ENCODE measurements at places on chromosomes 4 and X.
A peak's percentile ranks its signal among the peaks of the same experiment; 100 is the strongest.

DNA sequence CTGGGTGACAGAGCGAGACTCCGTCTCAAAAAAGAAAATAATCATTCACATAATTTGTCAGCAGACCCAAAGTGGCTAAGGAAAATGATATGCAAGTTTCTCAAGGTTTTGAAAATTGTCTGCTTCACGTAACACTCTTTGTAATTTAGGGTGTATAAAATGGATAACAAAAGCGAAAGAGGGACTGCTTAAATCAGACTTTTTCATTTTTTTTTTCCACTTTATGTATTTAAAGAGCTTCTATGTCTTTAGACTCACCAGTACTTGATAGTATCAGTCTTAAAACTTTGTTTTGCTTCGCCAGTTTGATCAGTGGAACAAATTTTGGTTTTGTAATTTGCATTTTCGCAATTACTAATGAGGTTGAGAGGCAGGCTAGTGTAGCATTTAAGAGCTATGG lies 34.6 kb downstream of the USP9X start:
- no peak for DNase-seq

- no peak for DNase-seq
Measured at GRCh38 chr4:137209240-137209639, 323.1 kb downstream of the PCDH18 start.

DNA sequence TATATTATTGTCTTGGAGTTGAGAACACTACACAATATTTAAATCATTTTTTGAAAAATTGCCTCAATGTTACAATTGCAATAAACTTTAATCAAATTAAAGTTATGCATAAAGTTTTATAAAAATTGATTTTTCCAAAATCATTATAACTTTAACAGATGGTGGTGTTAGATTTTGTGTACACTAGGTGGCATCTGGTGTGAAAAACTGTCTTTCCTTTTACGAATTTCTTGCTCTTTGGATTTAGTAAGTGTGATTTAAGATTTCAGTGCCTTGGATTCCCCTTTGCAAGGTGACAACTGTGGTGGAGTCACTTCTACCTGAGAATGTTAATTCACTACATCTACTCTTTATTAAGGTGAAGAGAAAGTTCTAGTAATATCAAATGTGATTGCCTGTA lies 91.6 kb downstream of the AREG start:
- peak; percentile 46 for DNase-seq

DNA sequence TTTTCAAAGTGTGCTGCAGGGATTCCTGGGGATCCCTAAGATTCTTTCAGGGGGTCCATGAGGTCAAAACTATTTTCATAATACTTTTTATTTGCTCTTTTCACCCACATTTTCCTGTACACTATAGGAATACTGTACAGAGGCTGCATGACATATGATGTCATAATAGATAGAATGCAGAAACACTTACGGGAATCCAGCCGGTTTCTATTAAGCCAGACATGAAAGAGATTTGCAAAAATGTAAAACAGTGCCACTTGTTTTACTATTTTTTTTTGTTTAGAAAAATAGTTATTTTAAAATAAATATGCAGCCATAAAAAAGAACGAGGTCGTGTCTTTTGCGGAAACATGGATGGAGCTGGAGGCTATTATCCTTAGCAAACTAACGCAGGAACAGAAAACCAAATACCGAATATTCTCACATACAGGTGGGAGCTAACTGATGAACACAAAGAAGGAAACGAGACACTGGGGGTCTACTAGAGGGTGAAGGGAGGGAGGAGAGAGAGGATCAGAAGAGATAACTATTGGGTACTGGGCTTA lies 5.0 kb downstream of the ZFX start:
- no peak for DNase-seq

DNA sequence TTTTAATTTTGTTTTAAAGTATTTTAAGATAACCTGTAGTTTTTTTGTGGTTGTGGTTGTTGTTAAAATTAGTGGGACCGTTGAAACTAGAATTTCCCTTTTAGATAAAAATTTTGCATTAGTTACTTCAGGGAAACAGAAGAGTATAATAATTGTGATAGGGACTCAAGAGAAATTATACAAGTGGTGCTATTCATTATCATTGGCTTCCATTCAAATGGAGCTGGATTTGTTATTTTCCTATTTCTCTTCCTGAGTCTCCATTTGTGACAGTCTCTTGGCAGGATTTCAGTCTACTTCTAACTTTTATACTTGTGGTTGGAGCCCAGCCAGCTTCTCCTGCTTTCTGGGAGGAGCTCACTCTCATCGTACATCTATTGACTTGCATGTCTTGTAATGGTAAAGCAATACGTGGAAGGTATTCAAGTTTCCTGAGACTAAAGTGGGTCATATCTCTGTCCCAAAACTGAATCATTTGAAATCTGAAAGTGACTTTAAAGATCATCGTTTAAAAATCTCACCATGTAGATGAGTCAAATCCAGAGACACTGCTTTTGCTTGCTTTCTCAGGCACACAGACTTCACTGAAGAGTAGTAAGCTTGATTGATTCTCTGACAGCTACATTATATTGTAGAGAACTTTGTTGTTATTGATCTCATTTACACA lies 155.8 kb downstream of the RPA4 start:
- DNase-seq: peak; percentile 47

GRCh38 chrX:82945332-82945731 lies 562.8 kb upstream of the POU3F4 start:
- no peak for DNase-seq

- DNase-seq: peak; percentile 67
Measured at GRCh38 chr4:141636771-141637460, 533 bp downstream of the IL15 start.

DNA sequence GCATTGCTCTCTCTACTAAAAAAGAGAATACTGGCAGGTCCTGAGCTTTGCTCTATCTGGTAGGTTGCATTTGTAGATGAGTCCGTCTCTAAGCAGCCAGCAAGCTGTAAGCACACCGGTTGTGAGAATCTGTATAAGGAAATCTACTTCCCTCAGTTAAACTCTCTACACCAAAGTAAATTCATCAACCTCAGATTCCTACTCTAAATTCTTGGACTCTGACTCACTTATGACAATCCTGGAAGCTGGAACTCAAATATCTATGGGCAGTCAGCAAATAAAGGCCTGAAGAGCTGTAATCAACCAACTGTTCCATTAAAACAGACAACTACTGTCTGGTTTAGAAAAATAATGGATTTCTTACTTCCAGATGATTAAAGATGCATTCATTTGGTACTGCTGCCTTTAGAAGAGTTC lies 37.9 kb downstream of the FAT1 start:
- DNase-seq: peak; percentile 89

GRCh38 chr4:8287343-8288280 lies 18.1 kb downstream of the HTRA3 start:
- no peak for DNase-seq

GRCh38 chr4:23931489-23931830 lies 41.6 kb upstream of the PPARGC1A start:
- no peak for DNase-seq

- no peak for DNase-seq
Measured at GRCh38 chr4:140695483-140695882, 60.7 kb downstream of the TBC1D9 start.

DNA sequence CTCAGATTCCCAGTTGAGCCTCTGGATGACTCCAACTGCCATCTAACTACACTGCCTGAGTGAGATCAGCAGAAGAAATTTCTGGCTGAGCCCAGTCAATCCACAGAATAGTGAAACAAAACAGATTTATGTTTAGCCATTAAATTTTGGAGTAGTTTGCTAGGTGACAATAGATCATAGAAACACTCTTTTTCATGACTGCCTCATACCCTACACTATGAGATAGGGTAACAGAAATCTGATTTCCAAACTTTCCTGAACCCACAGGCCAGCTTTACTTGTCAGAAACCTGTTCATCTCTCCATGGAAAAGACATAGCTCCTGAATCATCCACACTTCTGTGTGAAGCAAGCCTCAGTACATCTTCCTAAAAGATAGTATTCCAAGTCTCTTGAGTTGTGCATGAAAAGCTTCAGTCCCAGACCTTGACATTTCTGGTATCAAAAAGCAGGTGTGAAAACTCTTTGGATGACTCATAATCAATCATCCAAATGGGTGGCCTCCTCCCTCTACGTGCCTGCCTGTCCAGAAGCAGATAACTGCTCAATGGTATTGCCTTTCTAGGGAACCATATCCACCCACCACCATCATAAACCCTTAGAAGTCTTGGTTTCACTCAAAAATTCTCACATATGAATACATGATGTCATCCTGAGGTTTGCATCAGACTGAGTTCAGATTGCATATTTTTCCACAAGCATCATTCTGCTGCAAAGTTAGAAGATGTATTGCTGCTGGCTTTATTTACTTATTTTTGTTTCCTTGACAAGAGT lies 47.5 kb upstream of the RAP2C start:
- DNase-seq: peak; percentile 39

GRCh38 chrX:39813631-39814277 lies 284.0 kb downstream of the BCOR start:
- peak; percentile 41 for DNase-seq

GRCh38 chr4:143390764-143391163 lies 54.1 kb downstream of the GAB1 start:
- no peak for DNase-seq

GRCh38 chr4:147049946-147050345 lies 104.3 kb upstream of the TTC29 start:
- no peak for DNase-seq

GRCh38 chr4:187668526-187669082 lies 327.0 kb upstream of the ZFP42 start:
- DNase-seq: peak; percentile 85

GRCh38 chrX:28582511-28582910 lies 4.7 kb upstream of the IL1RAPL1 start:
- no peak for DNase-seq

GRCh38 chrX:63350465-63350877 lies 661 bp downstream of the SPIN4 start:
- DNase-seq: no peak

DNA sequence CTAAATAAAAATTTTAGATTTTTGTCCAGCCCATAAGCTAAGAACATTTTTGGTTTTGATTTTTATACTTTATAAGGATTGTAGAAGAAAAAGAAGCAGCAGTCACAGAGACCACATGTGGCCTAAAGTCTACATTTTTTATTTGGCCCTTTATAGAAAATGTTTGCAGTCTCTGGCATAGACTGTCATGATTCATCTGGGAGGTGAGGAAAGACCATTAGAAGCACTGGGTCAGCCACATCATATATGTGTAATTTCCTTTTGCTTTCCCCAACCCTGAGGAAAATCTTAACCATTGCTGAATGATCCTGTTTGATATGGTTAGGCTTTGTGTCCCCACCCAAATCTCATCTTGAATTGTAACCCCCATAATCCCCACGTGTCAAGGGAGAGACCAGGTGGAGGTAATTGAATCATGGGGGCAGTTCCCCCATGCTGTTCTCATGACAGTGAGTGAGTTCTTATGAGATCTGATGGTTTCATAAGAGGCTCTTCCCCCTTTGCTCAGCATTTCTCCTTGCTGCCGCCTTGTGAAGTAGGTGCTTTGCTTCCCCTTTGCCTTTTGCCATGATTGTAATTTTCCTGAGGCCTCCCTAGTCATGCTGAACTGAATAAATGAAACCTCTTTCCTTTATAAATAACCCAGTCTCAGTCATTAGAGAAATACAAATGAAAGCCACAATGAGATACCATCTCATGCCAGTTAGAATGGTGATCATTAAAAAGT lies 12.1 kb upstream of the COPS4 start:
- peak; percentile 66 for DNase-seq

- DNase-seq: no peak
Measured at GRCh38 chrX:2315434-2315833, 185.3 kb downstream of the DHRSX start.

DNA sequence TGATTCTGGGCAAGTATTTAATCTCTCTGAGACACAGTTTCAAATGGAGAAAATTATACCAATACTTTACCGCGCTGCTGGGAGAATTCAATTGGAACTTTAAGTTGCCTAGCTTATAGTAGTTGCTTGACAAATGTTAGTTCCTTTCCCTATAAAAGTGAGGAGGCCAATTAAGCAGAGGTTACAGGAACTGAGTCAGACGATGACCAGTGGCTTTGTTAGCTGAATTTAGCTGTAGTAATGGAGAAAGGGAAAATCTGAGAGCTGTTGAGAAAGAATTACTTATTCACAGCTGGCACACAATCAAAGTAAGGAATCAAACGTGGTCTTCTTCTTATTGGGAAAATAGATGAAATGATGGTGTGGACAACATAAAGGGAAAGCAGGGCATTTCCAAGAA lies 29.6 kb downstream of the SMARCA1 start:
- DNase-seq: peak; percentile 66

DNA sequence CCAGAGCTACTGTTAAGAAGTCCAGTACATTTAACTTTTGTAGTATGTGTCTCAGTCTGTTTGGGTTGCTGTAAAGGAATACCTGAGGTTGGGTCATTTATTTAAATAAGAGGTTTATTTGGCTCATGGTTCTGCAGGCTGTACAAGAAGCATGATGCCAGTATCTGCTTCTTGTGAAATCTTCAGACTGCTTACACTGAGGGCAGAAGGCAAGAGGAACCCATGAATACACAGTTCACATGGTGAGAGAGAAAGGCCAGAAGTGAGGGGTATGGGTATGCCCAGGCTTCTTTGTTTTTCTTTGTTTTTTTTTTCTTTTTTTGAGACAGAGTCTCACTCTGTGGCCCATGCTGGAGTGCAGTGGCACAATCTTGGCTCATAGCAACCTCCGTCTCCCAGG lies 6.0 kb upstream of the CISD2 start:
- DNase-seq: no peak

DNA sequence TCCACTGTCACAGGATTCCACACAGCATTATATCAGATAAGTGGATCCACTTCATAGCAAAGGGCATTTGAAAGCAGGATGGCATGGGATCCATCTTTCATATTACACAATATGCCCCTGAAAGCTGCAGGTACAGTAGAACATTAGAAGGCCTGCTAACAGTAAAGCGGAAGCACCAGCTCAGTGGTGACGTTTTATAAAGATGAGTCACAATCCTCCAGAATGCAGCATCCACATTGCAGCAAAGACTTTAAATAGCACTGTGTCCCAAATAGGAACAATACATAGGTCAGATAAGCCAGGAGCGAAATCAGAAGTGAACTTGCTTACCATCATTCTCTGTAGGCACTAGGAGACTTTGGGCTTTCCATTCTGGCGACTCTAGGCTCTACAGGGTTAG lies 609.5 kb upstream of the FAT1 start:
- DNase-seq: peak; percentile 9

GRCh38 chr4:71426381-71427042 lies 87.7 kb downstream of the SLC4A4 start:
- no peak for DNase-seq

DNA sequence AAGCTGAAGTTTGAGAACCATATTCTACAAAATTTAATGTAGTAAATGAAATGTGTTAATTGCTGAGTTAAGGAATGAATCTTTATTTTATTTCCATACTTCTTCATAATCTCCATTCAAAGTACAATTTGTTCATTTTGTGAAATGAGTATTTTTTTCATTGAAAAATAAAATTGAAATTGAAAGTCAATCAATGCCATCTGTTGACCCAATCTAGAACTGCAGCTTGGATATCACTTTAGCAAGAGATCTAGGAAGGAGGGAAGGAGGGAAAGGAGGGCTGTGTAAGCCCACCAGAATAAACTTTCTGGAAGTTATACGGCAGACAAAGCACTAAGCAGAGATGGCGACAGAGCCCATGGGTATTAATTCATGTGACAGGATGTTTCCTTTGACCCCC lies 128.4 kb downstream of the ZMAT1 start:
- peak; percentile 17 for DNase-seq
